ENCODE measurements at places on chromosomes 13 and 19.

GRCh38 chr13:22111961-22112360, 441.1 kb downstream of the FGF9 start:
- no peak for DNase-seq

- DNase-seq, result peak; percentile 87
Observed at GRCh38 chr19:15640294-15640903, at the start of gene CYP4F3. Gene CYP4F3 (plus strand): TSS chr19:15640897. CDS start chr19:15641416, 519 bp downstream.

DNA sequence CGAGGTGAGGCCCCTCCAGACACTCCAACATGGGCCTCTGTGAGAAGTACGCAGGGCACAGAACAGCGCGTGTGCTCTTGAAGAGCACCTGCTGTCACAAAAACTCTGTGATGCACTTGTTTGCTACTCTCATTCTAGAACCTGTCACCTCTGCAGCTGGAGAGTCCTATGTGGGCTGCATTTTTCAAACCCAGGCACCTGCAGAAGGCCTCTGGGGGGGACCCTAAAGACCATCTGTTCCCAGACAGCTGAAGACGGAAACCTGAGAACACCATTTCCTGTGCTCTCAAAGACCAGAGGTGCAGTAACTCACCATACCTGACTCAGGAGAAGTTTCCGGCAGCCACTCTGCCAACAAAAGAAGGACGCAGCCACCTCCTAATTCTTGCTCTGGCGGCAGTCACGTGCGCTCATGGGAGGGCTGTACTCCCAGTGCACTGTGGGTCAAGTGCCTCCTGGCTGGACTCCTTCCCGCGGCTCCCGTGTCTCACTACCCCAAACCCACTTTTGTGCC, 28.1 kb downstream of the RANBP3 start:
- peak; percentile 69 for DNase-seq

DNA sequence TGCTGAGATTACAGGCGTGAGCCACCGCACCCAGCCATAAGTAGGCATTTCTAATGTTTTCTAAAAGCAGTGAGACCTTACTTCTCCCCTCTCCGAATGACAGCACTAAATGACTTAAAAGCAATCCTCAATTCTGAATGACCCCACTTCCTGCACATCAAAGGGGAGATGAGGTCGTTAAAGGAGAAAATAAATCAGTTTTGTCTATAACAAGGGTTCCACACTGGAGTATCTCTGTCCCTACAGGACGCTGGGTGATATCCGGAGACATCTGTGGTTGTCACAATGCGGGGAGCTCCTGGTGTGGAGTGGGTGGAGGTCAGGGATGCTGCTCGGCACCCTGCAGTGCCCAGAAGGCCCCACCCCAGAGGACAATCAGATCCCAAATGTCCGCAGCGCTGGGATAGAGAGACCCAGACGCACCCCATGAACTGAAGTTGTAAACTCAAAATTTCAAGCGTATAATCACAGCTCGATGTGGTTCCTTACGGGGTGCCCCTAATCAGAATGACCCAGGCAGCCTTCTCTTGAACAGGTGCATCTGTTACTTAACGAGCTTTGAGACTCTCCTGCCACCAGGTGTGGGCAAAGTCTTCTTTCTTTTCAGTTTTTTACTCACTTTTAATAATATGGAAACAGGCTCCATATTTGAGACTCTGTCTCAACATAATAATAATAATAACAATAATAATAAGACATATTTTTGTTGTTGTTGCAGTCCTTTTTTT, 2.9 kb downstream of the GNG7 start:
- no peak for DNase-seq

GRCh38 chr19:2519482-2519881, 43.6 kb downstream of the GADD45B start:
- no peak for DNase-seq

DNA sequence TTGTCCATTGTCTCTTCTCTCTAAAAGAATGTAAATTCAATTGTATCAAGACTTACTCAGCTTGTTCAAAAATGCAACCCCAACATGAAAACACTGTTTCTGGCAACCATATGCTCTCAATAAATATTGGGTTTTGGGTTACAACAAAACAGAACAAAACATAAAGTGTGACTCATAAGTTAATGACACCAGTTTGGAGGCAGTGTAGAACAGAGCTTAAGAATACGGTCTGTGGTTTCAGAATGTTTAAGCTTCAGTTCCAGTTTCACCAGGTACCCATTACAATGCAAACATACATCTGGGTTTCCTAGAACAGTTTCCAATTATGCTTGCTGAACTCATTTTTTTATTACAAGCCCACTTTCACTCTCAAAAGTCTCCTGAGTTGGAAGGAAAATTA, 285.8 kb upstream of the PCDH9 start:
- DNase-seq, result no peak

DNA sequence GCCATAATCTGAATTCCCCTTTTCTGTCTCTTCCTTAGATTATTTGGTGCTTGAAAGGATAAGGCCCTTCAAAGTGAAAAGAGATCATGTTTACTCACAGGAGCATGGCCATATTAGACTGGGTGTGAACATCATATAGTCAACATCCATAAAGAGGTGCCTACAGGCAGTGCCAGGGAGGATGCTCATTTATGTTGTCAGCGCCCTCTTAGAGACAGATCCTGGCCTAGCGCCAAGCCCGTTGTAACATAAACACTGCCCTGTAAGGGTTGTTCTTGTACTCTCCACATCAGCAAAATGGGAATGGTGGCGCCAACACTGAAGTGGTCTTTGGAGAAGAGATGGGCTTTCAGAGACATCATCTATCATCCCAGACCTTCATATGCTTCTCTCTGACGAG, 16.1 kb downstream of the PCDH8 start:
- no peak for DNase-seq

DNA sequence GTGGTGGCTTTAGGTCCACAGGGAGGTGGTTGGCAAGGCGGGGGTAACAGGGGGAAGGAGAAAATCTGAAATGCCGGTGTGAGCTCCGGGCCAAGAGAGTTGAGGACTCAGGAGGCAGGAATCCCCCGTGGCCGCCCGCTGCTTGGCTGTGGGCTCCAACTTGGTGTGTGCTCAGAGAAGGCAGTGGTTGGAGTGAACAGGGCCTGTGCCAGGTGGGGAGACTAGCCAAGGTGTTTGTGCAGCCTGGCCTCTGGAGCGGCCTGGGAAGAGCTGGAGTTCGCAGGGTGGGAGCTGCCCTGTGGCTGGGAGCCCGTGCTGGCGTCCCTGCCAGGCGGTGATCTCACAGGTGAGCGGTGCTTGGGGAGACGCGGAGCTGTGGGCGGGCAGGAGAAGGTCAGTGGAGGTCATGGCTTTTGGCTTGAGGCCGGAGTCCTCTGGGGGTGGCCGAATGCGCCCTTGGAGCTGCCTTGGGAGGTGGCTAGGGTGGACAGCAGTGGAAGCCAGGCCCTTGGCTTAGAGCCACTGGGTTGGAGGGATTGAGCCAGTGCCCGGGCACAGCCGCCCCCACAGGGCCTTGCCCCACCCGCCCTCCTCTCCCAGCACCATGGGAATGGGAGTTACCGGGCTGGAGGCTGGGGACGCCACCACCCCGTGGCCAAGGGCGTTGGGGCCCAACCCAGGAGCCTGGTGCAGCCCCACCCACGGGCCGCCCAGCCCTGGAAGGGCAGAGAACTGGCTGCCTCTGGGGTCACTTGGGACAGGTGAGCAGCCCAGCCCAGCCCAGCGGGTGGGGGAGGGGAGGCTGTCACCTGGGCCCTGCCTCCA, 7.1 kb upstream of the CIRBP start:
- DNase-seq, result peak; percentile 82

- DNase-seq, result no peak
Observed at GRCh38 chr13:51520524-51520923, 63.7 kb upstream of the WDFY2 start.

- DNase-seq, result no peak
Observed at GRCh38 chr13:96314974-96315373, 225.1 kb downstream of the HS6ST3 start.

GRCh38 chr19:3056417-3057088, 5.7 kb downstream of the TLE5 start:
- no peak for DNase-seq

GRCh38 chr13:110557610-110558305, 3.8 kb downstream of the RAB20 start:
- DNase-seq, result no peak

DNA sequence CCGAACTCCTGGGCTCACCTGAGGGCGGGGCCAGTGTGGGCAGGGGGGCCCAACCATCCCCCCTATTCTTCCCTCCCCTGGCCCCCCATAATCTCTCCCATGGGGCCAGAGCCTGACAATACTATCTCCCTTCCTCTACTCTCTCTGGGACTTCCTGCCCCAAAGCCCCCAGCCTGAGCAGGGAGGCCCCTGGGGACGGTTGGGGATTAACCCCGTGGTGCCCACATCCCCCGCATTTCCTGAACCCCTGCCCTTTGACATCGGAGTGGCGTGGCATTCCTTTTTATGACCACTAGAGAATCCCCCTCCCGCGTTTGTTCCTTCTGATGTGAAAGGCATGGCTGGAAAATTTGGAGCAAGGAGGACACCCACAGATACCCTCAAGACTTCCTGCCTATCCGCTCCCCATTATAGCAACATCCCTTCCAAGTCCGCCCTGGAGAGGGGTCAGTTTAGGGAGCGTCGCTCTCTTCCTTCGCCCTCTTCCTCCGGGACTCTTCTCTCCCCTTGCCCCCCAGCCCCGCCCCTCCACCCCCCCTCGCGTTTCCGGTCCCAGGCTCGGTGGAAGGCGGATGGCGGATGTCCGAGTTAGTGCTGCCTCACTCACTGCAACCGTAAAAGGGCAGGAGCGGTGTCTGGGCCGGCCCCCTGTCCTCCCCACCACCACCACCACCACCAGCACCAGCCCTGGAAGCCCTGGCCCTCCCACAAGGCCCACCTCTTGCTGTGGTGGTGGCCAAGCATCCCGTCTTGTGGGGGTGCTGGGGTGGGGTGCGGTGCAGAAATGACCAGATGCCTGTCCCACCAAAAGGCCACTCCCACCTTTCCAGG, 1.8 kb downstream of the VASP start:
- peak; percentile 84 for DNase-seq

- no peak for DNase-seq
Observed at GRCh38 chr13:60282186-60282585, 114.8 kb upstream of the TDRD3 start.

DNA sequence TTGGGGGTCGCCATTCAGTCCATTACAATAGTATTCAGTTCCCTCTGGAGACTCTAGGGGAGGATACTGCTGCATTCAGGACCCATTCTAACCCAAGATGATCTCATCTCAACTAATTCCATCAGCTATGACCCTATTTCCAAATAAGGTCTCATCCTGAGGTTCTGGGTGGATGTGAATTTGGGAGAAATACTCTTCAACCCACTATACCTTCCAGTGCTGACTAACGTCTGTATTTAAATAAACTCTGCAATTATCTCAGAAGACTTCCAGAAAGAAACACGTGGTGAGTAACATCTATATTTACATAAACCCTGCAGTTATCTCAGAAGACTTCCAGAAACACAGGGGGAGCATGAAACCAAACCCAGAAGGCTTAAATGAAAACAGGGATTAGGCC, 1300.7 kb downstream of the PCDH9 start:
- no peak for DNase-seq

- no peak for DNase-seq
Observed at GRCh38 chr13:105735281-105735680, 800.2 kb downstream of the EFNB2 start.

GRCh38 chr19:44824761-44825160, 15.9 kb downstream of the BCAM start:
- DNase-seq, result no peak

- DNase-seq, result peak; percentile 86
Observed at GRCh38 chr19:41327576-41328156, 17.7 kb downstream of the CCDC97 start.

- no peak for DNase-seq
Observed at GRCh38 chr19:50190439-50190891, 13.0 kb upstream of the MYH14 start.

GRCh38 chr19:35357867-35358573, at the start of gene FFAR3:
Gene FFAR3 (plus strand): TSS chr19:35358460. CDS start chr19:35358891, 431 bp downstream.
- peak; percentile 70 for DNase-seq

DNA sequence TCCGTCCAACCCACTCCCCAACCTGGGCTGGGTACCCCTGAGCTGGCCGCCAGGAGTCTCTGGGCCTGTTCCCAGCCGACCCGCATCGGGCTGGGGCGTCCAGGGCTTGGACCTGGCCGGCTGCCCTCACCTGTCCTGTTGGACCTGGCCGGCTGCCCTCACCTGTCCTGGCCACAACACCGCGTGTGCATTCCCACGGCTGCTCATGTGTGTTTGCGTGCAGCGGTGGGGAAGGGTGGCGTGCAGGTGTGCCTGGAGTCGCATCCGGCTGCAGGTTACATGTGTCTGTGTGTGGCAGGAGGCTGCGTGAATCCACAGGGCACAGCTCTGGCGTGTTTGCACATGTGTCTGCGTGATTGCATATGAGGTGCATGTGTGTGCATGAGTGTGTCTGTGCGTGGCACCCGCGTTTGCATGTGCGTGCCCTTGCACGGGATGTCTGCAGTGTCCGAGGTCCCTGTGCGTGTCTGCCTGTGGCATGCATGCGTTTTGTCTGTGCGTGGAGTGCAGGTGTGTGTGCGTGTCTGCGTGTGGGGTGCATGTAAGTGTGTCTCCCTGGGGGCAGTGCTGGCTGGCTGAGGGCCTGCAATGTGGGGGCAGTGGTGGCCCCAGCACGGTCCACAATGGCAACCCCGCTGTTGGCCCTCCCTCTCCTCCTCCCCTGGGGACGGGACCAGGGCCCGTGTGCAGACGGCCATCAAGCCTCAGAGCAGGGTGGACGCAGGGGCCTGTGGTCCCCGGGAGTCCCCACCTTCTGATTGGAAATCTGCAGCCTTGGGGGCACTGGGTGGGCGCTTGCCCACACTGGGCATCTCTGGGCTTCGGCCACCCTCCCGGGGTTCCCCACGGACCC, 3.4 kb downstream of the EFNA2 start:
- DNase-seq, result no peak

GRCh38 chr19:46785054-46785979, 3.1 kb downstream of the SLC1A5 start:
- DNase-seq, result no peak

GRCh38 chr13:50421473-50422130, 406.4 kb downstream of the KCNRG start:
- DNase-seq, result no peak
